ENCODE measurements at places on chromosomes 4 and X.

DNA sequence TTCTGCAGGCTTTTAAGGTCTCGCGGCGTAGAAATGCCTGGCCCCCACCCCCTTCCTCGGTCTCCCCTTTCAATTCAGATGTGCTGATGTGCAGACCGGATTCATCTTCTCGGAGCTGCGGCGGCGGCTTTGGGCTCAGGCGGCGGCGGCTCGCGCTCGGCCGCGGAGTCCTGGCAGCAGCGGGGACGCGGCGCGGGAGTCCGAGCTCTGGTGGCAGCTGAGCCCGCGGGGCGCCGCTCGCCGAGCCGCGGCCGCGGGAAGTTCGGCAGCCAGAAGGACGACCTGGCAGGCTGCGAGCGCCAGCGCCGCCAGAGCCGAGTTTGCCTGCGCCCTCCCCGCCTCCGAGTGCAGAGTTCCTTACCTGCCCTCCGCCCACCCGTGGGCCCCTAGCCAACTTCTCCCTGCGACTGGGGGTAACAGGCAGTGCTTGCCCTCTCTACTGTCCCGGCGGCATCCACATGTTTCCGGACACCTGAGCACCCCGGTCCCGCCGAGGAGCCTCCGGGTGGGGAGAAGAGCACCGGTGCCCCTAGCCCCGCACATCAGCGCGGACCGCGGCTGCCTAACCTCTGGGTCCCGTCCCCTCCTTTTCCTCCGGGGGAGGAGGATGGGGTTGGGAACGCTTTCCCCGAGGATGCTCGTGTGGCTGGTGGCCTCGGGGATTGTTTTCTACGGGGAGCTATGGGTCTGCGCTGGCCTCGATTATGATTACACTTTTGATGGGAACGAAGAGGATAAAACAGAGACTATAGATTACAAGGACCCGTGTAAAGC lies 448 bp downstream of the TLL1 start:
- DNase-seq = no peak

DNA sequence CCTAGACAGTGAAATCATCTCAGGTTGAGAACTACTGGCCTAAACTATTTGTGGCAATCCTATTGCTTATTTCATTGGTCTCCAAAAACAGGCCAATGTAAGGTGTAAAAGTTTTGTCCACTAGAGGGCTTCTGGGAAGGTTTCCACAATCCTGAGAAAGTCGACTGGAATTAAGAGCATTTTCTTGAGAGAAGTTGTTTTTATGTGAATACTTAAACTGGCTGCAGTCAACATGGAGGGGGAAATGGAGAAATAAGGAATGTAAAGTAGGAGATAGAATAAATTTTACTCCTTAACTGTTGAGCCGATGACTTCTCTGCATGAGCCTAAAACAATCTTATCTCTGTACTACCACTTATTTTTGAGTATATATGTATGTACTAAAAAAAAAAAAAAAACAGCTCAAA lies 11.0 kb upstream of the EIF4E start:
- peak; percentile 32 for DNase-seq

GRCh38 chr4:6227412-6228157 lies 27.2 kb upstream of the JAKMIP1 start:
- DNase-seq = no peak

DNA sequence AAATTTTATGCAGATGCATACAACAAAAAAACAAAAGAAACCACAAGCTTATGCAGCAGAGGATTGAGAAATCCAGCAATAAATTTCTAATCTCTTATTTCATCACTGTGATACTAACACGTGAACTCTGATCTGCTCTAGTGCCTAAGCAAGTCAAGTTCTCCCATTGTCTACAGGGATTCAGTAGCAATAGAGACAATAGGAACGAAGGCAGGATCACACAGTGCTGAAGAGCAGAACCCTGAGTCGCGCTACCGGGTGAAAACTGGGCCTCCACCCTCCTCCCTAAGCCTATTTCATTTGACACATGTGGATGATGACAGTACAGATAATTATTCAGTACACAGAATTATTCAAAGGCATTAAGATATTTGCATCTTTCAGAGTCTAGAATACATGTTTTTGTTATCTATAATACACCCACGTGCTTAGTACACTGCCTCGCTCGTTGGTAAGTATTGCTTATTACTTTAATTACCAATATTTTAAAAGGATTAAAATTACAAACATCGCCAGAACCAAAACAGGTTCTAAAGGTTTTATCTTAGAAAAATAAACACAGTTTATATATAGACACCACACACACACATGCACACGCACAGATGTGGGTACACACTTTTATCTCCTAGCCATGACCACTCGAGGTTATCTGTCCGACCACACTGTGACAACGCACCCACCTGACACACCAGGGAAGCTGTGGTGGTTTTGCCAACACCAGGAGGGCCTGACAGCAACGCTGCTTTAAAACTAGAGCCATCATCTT lies 60.1 kb downstream of the RFC1 start:
- no peak for DNase-seq
